ENCODE measurements at places on chromosomes 16 and 17.

- DNase-seq: no peak
These were observed 52.1 kb downstream of the CACNG3 start for GRCh38 chr16:24308200-24308599.

- no peak for DNase-seq
These were observed 156.8 kb upstream of the CDH13 start for GRCh38 chr16:82470016-82470415.

- DNase-seq: no peak
These were observed 2.6 kb upstream of the MYCBPAP start for GRCh38 chr17:50505591-50506130.

DNA sequence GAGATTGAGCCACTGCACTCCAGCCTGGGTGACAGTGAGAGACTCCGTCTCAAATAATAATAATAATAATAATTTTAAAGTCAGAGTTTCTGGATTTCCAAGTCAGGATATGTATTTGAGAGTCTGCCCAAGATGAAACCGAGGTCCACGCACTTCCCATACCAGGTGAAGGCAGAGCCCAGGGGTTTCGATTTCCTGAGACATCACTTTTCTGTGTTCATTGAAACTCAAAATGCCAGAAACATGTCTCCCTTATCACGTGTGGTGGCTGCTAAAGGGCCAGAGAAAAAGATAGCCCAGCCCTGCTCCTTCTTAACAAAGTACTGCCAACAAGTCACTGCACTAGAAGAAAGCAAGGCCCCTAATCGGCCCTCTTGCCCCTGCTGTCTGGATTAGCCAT, 9.8 kb upstream of the RNF157 start:
- no peak for DNase-seq

GRCh38 chr17:68740555-68741447, 139.6 kb upstream of the FAM20A start:
- DNase-seq: no peak

GRCh38 chr17:82862737-82863382, 23.0 kb upstream of the ZNF750 start:
- no peak for DNase-seq

- no peak for DNase-seq
These were observed 17.3 kb downstream of the TAC4 start for GRCh38 chr17:49830605-49831004.

GRCh38 chr17:74953134-74953687, 17.5 kb downstream of the OTOP3 start:
- no peak for DNase-seq

DNA sequence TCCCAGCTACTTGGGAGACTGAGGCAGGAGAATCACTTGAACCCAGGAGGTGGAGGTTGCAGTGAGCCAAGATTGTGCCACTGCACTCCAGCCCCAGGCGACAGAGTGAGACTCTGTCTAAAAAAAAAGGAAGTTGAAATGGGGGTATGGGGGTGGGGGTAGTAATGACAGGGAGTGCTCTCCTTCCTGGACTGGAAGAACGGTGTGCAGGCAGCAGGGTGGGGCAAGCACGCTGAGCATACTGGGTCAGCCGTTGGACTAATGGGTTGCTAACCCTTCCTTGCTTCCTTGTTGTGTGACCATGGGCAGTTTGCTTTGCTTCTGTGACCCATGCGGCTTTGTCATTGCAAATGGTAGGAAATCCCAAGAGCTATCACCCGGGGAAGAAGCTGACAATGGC, 16.5 kb downstream of the KATNIP start:
- no peak for DNase-seq

DNA sequence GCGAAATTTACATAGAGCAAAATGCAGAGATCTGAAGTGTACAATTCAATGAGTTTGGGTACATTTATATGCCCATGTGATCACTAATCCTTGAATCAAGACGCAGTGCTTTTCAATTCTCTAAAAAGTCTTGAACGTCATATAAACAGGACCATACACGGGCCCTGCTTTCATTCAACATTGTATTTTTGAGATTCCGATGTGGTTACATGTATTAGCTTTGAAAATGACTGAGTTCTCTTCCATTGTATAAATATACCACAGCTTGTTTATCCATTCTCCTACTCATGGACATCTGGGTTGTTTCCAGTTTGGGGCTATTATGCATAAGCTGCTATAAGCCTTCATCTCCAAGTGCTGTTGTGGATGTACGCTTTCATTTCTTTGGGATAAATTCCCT, 45.5 kb downstream of the ZCCHC14 start:
- DNase-seq: no peak

- peak; percentile 79 for DNase-seq
These were observed 795 bp upstream of the HBM start for GRCh38 chr16:164827-165538.

- DNase-seq: no peak
These were observed 55.5 kb upstream of the IRX3 start for GRCh38 chr16:54341892-54342776.

DNA sequence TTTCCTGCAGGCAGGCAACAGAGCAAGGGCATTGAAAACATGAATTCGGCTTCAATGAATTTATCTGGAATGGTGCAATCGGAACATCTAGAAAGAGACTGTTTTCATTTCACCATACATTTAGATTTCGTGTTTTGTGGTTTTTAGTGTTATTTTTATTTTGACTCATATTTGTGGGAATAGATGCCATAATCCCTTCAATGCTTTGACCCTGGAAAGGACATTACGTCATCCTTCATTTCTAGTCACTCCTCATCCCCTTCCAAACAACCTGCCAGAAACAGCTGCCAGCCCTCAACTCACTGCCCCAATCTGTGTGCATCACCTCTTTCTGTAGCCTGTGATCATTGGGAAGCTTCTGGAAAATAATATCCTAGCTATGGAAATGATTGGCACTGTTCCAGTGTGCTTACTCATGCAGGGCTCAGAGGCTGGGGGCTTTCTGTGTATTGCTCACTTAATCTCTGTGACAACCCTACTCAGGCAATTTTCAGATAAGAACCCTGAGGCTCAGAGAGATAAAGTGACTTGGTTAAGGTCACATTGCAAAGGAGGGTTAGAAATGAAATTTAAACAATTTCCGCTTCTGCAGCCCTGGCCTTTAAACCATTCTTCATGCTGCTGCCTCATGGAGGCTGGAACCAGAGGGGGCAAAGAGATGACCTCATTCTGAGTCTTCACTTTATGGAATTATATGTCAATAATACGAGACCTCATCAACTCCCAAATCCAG, 9.5 kb upstream of the KSR1 start:
- no peak for DNase-seq

DNA sequence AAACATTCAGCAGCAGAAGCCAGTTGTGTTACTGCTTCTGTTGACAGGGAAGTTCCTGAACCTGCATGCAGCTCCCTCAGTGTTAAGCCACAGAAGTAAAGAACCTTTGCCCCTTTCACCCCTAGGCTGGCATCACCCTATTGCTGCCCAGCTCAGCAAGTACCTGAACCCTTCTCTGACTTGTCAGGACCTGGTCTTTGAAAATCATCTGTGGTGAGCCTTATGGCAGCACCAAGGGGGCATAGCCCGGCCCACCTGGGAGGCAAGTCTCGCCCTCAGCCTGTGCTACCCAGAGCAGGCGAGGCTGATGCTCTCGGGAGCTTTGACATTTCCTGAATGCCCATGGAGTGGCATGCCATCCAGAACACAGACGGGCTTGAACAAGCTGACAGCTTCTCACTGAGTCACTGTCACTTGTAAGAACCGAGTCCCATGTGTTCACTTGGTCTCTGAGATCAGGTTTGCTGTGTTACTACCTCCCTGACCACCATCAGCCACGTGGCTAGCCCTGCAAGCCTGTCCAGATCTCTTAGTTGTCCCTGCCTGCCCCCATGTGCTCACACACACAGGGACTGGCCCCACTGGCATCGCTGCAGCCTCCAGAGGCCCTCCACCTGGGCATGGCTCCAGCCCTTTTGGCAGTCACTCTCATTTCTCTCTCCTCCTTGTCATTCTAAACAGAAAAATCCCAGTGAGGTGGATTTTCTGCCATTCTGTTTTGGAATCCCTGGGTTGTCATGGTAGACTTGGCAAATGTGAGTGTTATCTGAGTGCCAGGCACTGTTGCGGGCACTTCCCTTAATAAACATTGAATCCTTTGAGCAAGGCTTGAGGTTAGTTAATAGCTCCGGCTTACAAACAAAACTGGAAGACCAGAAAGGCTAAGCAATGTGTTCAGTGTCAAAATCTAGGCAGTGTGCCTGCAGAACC, 2.9 kb upstream of the CARMIL2 start:
- DNase-seq: no peak

DNA sequence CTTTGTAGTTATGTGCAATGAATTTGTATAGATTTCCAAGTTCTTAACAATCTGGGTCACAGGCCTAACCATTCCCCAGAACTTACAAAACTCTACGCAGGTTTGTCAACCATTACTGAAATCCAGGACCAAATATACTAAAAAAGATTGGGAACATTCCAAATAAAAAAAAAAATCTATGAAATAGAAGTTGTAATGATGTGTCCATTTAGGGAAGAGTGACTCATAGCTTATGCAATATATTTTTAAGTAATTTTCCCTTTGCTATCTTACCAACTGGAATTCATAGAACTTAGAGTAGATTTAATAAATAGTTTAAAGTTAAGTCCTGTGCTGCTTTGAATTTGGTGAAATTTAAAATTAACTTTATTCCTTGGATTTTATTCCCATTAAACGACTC, 393.2 kb downstream of the PMP22 start:
- no peak for DNase-seq

- DNase-seq: no peak
These were observed 20.8 kb downstream of the GNA13 start for GRCh38 chr17:65035704-65036103.

DNA sequence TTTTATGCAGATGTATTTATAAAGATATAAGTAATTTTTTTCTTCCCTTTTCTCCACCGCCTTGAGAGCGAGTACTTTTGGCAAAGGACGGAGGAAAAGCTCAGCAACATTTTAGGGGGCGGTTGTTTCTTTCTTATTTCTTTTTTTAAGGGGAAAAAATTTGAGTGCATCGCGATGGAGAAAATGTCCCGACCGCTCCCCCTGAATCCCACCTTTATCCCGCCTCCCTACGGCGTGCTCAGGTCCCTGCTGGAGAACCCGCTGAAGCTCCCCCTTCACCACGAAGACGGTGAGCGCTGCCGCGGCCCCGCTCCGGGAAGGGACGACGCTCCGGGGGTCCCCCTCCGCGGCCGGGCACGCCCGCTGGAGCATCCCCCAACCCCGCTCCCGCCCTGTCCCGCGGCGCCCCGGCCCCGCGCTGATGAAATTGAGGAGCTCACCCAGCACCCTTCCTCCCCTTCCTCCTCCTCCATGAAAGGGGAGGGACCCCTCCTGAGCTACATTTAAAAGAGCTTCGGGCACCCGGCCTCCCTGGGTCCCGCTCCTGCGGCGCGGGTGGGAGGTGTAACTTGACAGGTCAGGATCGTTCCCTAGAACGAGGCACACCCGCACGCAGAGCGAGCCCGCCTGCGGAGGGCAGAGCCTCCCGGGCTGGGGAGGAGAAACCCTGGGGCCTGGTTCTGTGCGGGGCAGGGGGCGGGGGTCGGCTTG, 706 bp downstream of the HLF start:
- peak; percentile 41 for DNase-seq

GRCh38 chr16:51326131-51326856, 175.2 kb upstream of the SALL1 start:
- no peak for DNase-seq

DNA sequence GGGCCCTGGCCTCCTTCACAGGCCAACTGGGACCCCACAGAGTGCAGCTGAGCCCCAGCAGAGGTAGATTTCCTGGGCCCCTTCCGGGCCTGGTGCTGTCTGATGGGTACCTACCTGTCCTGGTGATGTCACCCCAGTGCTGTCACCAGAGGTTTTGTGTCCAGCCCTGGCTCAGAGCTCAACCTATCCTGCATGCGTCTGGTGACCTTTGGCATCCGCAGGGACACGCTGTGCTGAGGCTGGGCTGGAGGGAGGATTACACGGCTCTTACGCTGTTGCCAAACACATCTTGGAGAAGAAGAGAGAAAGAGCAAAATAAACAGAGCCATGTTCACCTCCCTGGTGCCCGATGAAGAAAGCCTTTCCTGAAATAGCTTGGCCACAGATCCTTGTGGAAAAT, 70.6 kb upstream of the MED9 start:
- DNase-seq: no peak

GRCh38 chr17:9529033-9529700, 46.5 kb downstream of the STX8 start:
- DNase-seq: peak; percentile 55

GRCh38 chr17:35256629-35257028, 13.8 kb downstream of the SLFN5 start:
- no peak for DNase-seq

DNA sequence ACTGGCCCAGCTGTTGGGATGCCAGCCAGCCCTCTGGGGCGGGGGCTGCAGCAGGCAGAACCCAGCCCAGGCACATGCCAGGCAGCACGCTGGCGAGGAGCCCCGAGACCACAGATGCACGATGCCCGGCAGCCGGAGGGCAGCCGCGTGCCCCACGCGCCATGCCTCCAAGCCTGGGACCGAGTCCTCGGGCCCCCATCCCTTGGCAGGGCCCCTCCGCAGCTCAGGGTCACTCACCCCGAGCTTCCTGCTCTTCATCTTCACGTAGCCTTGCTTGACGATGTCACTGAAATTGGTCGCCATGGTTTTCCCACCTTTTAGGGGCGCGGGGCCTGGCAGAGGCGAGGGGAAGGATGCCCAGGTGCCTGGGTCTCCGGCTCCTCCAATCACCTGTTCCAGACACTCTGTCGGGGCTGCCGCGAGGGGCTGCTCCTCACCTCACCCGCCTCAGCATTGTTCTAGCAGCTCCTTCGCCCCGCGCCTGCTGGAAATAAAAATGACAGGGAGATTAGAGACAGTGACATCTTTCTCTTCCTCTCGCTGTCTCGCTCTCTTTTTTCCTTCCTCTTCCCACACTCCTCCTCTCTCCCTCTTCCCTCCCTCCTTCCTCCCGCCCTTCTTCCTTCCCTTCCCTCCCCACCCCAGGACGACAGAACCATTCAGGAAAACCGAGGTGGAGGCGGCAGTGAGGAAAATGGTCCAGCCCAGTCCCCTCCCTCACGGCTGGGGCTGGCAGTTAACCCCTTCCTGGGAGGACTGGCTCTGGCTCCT, 6.9 kb downstream of the DOK4 start:
- DNase-seq: no peak

All from GM13976 (cell line).